ENCODE measurements at places on chromosomes 5 and 9. TPM values are rescaled to one million over a fixed set of nuclear protein-coding genes. Genes with fewer than 3 reads are reported as not detected.
A peak's percentile ranks its signal among the peaks of the same experiment; 100 is the strongest.

DNA sequence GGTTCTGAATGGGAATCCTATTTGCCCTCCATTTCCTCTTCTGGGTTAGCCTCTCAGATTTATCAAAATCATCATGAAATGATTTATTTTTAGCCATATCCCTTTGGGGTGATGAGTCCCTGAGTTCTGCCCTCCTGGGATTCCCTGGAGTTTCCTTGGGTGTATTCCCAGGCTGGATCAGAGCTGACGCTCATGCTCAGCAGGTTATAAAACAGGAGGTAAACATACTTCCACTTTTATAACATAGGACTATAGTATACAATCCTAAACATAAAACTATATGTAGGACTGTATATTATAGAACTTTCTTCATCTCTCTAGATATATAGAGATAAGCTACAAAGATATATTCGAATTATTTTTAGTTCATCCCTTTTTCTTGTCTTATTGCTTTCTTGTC, 4.4 kb upstream of the PRRX2 start:
- DNase-seq = no peak

GRCh38 chr5:167452136-167452535, 839.3 kb upstream of the WWC1 start:
- DNase-seq = no peak

The AMBP gene
- 6,364 TPM for total RNA-seq

DNA sequence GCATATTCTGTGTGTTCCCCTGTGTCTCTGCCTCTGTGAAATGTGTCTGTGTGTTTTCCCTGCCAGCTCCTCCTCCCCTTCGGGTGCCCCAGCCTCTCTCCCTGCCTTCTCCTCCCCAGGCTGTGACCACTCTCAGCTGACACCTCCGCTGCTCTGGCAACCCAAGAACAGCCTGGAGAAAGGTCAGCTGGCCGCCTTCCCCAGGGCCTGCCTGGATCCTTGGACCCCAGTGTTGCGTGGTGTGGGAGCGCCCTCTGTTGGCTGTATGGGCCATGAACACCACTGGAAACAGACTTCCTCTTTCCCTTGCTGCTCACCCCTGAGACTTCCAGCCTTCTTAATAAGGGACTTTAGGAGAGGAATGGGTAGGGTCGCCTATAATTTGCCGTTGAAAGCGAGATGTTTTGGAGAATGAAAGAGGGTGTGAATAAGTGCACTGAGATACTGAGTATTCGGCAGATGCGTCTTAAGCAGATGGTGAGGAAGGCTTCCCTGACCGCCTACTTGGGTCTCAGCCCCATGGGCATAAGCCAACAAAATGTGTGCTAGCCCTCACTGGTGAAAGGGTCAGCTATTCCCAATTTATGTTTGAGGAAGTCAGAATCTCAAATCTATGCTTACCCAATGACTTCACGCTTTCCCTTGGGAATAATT, 114.9 kb upstream of the TRIM32 start:
- peak; percentile 91 for DNase-seq

GRCh38 chr5:149223081-149223848, 48.4 kb upstream of the AFAP1L1 start:
- DNase-seq = no peak

DNA sequence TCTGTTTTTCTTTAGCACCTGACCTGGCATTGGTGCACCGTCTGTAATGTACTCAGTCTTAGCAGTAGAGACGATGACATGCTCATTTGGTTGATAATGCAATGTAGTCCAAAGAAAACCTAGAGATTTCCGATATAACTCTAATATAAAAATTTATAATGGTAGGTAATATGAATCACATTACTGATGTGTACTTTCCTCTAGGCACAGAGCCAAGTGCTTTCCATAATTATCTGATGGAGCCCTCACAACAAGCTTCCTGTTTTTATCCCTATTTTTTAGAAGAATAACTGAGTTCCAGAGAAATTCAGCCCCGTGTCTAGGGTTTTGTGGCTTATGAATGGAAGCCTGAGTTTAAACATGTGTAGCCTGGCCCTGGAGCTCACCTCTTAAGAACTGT, 53.7 kb downstream of the KDM4C start:
- no peak for DNase-seq

The NTNG2 gene
- 0.38 TPM for total RNA-seq

DNA sequence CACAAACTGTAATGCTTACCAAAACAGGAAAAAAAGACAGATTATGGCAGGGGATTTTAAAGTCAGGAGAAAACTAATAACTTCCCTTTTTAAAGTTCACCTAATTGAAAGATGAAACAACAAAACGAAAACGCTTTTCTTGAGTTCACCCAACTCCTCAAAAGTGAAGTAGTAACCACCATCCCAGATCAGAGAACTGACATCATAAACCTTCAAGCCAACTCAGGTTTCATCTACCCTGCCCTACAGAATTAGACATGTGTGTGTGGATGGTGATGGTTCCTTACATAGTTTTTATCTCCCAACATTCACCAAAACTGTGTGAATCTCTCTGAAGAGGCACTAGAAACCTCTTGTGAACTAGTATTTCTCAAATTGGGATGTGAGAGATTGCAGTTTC, 195.2 kb upstream of the PTGER4 start:
- no peak for DNase-seq

The C9orf50 gene
- not detected for total RNA-seq

- no peak for DNase-seq
Observed at GRCh38 chr9:115369322-115369957, 251.5 kb upstream of the TNC start.

DNA sequence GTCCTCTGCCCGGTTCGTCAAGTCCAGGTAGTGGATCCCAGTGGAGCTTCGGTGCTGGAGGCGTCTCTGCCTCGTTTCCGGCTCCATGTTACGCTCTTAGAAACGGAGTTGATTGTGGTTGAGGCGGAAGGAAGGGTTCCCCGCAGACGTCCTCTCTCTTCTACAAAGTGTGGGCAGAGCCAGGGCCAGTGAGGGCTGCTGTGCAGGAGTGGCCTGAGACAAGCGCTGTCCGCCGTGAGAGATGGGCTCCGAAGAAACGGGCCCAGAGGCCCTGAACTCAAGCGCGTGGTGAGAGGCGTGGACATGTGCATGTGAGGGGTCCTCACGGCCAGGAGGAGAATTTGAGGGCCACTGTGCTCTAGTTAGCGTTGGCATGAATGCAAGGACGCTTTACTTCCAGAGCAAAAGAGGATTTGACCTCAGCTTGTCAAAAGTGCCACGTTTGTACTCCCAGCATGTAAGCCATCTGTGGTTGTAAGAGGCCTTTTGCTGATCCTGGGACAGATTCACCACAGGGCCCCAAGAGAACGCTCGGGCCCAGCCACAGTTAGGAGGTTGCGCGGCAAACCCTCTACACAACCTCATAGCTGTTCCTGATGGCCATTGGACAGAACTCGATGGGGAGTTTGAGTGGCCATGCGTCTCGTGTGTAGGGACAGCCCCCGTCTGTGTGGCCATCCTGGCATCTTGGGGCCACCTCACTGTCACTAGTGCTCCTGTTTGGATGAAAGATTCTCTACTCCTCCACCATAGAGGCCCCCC, 10.2 kb downstream of the MAN1B1 start:
- DNase-seq = no peak

The CEMIP2 gene
- total RNA-seq = 43.3 TPM

- no peak for DNase-seq
Observed at GRCh38 chr5:153498516-153498915, 8.0 kb downstream of the GRIA1 start.

The CTSV gene
- total RNA-seq = 0.15 TPM

GRCh38 chr5:52710972-52711596, 76.6 kb upstream of the ITGA1 start:
- no peak for DNase-seq

- no peak for DNase-seq
Observed at GRCh38 chr5:40960037-40960436, 50.7 kb downstream of the C7 start.

The ADGRV1 gene
- 9.3 TPM for total RNA-seq

DNA sequence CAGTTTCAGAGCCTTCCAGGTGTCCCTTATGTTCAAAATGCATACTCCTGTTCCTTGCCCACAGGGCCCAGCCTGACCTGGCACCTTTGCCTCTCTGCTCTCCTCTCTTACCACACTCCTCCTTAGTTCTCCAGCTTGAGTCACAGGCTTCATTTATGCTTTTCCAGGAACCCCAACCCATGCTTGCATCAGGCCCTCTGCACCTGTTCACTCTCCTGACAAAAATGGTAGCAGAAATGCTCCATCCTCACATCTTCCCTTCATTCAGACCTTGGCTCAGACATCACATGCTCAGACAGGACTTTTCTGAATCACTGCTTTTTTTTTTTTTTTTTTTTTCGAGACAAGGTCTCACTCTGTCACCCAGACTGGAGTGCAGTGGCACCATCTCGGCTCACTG, 15.1 kb upstream of the RNF145 start:
- no peak for DNase-seq

DNA sequence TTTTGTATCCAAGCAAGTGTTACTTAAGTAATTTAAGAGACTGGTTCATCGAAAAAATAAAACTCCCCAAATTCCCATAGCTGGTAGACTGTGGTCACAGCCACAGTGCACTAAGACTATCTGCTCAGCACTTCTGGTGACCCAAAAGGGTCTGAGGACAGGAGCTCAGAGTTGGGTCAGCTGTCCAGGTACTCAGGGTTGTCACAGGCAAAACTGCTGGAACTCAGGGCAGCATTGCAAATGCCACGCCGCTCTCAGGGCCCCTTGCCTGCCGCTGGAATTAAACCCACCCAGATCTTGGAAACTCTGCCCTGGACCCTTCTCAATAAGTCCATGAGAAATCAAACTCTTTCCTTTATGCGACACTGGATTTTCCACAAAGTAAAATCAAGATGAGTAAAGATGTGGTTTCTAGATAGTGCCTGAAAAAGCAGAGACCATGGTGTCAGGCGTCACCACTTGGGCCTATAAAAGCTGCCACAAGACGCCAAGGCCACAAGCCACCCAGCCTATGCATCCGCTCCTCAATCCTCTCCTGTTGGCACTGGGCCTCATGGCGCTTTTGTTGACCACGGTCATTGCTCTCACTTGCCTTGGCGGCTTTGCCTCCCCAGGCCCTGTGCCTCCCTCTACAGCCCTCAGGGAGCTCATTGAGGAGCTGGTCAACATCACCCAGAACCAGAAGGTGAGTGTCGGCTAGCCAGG, at the start of gene IL13:
Gene IL13 (plus strand): TSS at position 498 of the 705 bp plus-strand sequence. CDS start 14 bp downstream, at position 512.
- DNase-seq = no peak

The CCDC152 gene
- 0.70 TPM for total RNA-seq

GRCh38 chr5:103896593-103896992, 334.0 kb upstream of the NUDT12 start:
- no peak for DNase-seq

DNA sequence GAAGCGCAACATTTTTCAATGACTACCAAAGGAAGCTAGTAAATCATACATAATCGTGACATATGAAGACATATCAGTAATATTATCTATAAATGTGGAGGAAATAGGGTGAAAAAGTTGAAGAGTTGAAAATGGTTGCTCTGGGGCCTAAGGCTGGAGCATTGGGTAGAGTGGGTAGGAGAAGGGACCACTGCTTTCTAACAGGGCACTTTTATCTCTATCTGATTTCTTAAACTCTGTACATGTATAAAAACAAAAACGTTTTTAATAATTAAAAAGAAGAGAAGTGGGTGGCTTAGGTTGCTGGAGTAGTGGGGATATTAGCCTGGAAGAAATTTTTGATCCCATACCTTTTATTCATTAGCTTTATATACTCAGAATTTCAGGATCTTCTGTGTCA, 44.2 kb upstream of the ITGA1 start:
- DNase-seq = no peak

The SLC34A3 gene
- total RNA-seq = not detected

DNA sequence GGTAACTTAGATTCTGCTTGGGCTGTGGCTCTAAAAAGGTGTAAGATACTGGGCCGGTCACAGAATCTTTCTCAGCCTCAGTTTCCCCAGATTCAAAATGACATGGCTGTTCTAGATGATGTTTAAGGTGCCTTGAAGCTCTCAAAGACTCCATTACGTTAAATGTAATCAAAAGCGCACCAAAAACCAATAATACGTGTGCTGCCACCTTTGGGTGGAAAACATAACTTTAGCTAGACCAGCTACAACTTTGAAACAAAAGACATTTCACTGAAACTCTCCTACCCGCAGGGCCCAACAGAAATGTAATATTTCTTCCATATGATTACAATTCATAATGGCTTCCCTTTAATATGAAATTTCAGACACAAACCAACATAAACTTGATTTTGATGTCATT, 35.0 kb upstream of the PCSK5 start:
- DNase-seq = no peak

The ADRA1B gene
- total RNA-seq = 12.0 TPM

The PDZD2 gene
- 0.63 TPM for total RNA-seq

All from left lobe of liver (tissue), 2 donors.